ENCODE measurements at places on chromosomes 6 and 20.

- no peak for DNase-seq
These were observed 350.5 kb downstream of the PAX1 start for GRCh38 chr20:22055981-22056380.

- no peak for DNase-seq
These were observed 13.4 kb downstream of the CST7 start for GRCh38 chr20:24962510-24962909.

GRCh38 chr20:63942250-63942951 is 13.8 kb downstream of the UCKL1 start:
- peak; percentile 5 for DNase-seq

DNA sequence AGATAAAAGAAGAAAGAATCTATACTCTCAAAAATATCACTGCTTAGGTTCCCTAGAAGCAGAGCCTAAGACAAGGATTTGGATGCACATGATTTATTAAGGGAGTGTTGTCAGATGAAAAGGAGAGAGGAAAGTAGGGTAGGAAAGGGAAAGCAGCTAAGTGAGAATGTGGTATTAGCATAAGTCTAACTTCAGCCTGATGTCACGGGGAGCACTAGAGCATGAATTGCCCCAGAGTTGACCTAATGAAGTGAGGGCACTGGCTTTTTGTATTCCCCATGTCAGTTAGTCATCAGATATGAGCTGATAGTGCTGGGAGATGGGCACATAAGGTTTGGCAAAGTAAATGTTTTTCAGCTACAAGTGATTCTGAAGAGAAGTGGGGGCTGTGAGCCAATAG is 129.0 kb upstream of the THEMIS start:
- no peak for DNase-seq

- DNase-seq, result no peak
These were observed 179.0 kb upstream of the CST7 start for GRCh38 chr20:24769878-24770627.

DNA sequence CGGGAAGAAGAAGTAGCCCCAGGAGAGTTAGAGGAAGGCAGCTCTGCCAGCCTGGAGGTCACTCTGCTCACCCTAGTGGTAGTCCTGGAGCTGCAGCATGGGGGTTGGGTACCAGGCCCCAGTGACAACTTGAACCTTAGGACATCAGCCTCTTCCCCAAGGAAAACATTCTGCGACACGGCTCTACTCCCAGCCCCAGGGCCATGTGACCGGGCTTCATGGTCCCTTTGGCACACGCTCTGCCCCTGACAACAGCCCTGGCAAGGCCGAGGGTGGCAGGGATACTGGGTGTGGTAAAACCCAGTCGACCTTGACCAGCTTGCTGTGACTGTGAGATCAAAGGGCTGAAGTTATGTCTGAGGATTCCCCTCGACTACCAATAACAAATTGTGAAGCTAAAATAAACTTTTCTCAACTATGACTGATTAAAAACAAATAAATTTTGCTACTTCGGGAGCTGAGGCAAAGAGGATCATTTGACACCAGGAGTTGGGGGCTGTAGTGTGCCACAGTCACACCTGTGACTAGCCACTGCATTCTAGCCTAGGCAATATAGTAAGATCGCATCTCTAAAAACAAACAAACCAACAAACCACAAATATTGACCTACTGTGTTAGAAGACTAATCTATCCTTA is 24.4 kb upstream of the ARID1B start:
- DNase-seq, result peak; percentile 11

- no peak for DNase-seq
These were observed 173.6 kb downstream of the ANKRD60 start for GRCh38 chr20:58054780-58055373.

DNA sequence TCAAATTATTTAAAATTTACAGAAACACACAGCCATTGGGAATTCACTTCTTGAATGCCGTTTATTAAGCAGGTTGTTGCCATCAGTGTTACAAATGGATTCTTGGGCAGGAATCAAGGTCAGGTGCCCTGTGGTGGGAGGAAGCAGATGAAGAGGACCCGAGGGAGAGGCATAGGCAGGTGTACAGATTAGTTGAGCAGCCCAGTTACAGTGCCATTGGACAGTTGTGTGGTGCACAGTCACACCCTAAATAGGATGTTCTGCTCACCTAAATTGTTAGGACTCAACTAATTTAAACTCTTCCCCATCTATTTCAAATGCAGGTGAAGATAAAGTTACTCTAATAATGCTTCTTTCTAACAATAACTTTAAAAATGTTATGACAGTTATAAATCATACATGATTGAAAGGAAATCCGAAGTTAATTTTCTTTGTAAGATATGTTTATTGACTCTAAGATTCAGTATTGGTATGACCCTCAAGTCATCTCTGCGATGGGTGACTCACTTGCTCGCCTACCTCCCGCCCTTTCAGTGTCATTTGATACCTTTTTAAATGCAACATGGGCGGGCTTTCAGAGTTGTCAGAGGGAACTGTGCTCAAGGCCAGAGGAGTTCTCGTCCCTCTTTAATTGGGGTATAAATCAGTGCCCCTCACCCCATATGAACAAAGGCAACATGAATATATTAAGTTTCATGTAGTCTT is 35.1 kb downstream of the DSE start:
- no peak for DNase-seq

DNA sequence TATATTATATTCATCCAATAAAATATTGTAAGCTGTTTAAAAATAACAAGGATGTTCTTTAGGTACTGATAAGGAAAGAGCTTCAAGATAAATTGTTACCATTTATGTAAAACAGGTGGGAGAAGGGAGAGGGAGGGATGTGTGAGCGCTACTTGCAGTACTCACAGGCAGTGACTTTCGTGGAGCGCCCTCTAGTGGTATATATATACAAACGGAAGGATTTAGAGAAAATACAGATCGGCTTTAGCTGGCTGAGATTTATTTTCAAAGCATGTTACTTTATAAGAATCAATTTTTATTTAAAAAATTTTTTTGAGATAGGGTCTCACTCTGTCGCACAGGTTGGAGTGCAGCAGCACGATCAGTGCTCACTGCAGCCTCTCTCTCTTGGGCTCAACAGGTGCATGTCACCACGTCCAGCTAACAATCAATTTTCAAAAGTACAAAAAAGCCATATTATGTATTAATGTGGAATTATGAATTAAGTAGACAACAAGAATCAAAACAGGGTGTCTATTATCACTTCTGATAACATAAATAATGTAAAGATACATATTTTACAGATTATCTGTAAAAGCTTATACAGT is 3.3 kb upstream of the MOG start:
- DNase-seq, result peak; percentile 57

DNA sequence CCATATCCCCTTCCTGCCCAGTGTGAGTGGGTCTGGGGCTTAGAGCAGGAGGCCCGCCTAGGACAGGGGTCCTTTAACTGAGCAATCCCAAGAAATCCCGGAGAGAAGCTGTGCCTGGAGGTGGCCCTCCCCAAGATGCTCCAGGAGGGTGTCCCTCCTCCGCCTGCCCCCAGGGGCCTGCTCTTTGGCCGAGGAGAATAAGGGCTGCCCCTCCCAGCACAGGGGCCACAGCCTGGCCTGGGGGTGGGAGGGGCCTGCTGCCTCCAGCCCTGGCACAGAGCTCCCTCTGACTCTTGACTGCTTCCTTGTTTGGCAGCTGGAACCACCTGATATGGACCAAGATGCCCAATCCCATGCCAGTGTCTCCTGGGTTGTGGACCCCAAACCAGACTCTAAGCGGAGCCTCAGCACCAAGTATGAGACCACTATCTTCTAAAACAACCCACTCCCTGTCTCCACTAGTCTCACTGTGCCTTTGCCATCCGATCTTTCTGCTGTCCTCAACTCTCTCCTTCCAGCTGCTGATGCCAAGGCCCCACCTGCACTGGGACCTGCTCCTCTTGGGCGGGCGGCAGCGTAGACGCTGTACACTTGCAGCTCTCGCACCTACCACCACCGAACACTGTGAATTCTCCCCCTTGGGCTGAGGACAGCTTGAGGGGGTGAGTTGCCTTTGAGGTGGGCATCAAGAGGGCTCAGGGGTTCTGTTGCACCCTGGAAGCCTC is 54.3 kb downstream of the TCP11 start:
- DNase-seq, result no peak

GRCh38 chr6:14317387-14317970 is 199.9 kb downstream of the CD83 start:
- no peak for DNase-seq

- no peak for DNase-seq
These were observed 46.6 kb downstream of the DUSP22 start for GRCh38 chr6:338815-339262.

DNA sequence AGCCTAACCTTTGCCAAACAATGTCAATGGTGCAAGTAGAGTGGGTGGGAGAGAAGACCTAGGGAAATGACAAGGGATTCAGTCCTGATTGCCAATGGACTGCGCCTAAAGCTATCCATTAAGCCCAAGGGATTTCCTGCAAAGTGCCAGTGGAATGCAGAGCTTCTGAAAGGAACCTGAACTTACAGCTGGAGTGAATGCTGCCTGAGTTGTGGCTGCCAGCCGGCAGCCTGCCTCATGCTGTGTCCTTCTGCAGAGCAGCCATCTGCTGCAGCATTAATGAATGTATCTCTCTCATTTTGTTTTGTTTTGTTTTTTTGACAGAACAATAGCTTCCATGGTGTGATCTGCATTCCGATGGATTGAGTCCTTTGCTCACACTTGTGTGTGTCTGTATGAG is 44.7 kb downstream of the SLC35F1 start:
- DNase-seq, result no peak

DNA sequence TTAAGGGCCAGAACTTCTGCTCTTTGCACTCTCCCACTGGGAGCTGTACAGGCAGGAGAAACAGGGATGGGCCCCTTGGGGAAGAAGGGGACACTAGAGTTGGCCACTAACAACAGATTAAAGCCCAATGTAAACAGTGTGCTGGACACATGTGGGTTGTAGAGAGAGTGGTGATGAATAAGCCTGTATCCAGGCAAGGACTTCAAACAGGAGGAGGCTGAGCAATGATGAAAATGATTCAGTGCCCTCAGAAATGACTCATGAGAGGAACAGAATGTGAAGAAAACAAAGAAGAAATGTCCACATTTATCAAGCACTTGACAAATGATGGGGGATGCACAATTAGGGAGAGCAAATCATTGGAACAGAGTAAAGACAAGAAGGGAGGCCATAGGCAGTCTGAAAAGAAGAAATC is 242.3 kb downstream of the TBX18 start:
- peak; percentile 22 for DNase-seq

- DNase-seq, result peak; percentile 89
These were observed 14.3 kb downstream of the CAPN11 start for GRCh38 chr6:44172731-44173500.

DNA sequence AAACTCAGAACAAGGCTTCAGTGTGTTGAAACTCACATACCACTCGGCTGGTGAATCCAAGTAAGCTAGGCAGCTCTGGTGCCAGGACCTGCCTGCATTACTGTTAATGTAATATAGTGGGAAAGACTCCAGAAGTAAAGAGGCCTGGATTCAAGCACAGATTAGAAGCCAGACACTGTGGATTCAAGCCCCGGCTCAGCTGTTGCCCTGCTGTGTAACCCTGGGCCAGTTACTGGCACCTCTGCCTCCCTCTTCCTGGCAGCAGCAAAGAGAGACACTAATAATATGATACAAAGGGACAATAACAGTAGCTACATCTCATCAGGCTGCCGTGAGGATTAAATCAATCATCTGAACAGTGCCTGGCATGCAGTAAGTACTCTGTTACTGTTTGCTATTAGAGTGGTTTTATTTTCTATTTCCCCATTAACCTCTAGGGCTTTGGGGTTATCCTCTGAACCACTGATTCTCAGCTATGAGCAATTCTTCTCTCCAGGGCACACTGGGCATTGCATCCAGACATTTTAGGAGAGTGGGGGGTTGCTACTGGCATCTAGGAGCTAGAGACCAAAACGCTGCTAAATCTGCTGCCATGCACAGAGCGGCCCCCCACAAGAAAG is 92.9 kb downstream of the ZMYND8 start:
- no peak for DNase-seq

DNA sequence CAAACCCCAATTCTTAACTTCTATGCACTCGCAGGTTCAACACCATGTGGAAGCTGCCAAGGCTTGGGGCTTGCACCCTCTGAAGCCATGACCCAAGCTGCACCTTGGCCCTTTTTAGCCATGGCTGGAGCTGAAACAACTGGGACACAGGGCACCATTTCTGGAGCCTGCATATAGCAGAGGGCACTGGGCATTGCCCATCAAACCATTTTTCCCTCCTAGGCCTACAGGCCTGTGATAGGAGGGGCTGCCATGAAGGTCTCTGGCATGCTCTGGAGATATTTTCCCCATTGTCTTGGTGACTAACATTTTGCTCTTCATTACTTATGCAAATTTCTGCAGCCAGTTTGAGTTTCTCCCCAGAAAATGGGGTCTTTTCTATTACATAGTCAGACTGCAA is 484.7 kb downstream of the EPHA7 start:
- no peak for DNase-seq

DNA sequence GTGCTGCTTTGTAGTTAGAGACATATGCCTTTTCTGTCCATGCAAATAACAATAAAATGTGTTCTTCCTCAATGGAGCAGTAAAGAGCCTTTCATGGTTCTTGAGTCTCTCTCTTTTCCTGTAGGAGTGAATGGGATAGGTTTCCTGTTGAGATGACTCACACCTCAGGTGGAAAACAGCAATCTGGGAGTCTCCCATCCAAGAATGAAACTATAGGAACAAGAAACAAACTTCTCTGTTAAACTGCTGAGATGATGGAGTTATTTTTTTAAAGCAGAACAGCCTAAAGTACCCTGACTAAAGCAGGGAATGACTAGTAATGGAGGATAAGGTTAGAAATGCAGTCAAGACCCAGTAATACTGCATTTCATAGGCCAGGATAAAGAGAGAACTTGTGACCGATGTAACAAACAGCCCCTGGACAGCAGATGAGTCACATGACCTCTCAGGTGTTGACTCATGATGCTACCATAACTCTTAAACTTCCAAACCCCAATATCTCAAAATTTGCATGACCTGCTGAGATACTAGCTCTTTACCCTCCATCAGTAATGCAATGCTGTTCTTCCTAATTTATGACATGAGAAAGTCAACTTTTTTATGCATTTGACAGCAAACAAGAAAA is 548.9 kb downstream of the CBLN4 start:
- DNase-seq, result no peak

DNA sequence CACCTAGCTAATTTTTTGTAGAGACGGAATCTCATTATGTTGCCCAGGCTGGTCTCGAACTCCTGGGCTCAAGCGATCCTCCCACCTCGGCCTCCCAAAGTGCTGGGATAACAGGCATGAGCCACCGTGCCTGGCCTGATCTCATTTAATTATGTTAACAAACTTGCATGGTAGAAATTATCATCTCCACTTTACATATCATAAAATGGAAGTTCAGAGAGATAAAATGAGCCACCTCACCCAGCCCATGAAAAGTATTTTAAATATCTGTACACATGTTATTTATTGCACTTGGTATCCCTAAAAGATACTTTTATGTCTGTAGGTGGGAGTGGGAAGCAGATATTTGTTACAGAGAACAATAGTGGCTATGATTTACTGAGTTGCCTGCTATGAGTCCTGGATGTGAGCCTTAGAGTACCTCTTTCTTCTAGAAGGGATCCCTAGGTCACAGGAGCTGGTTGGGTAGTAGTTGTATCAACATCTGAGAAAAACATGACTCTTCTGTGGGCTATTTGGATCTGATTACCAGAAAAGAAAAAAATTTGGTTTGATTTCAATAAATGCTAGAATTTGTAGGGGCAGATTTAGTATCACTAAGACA is 52.4 kb upstream of the EIF2S2 start:
- DNase-seq, result no peak
